GM23248 (cell line): ENCODE measurements at places on chromosomes 13 and 19. TPM values are rescaled to one million over a fixed set of nuclear protein-coding genes. Genes with fewer than 3 reads are reported as not detected.

DNA sequence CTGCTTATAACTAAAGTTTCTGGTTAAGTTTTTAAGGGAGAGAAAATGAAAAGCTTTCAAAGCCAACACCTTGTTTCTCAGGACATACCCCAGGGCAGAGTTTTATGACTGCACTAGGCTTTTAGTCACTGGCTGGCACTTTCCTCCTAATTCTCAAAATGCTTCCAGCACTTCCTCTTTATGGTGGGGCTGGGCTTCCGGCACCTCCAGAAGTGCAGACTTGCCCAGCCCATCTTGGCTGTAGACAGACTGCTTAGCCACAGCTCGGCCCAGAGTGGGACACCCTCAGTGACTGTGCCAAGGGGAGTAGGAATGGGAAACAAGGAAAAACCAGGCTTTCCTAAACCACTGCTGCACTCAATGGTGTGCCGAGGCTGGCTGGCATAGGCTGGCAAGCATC is 23.2 kb upstream of the GTF3A start:
- DNase-seq = peak; percentile 12

GRCh38 chr13:44412346-44412935 is 38.8 kb downstream of the SERP2 start:
- no peak for DNase-seq

Gene ACOD1
- total RNA-seq = not detected in 2 replicates

DNA sequence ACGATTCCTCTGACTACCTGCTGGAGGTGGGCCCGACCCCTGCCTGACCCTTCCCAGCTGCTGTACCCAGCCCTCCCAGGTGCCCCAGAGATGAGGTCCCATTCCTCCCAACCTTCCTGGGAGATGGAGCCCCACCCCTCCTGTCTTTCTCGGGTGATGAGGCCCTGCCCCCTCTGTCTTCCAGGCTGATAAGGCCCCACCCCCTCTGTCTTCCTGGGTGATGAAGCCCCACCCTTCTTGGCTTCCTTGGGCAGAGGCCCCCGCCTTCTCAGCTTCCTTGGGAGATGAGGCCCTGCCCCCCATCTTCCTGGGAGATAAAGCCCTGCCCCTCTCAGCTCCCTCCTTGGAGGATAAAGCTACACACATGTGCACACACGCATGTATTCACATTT is 47.9 kb downstream of the CERS4 start:
- no peak for DNase-seq

Gene ZNF418
- total RNA-seq = 2.6 and 2.8 TPM in 2 replicates

- DNase-seq = no peak
Observed at GRCh38 chr13:92315265-92315664, 911.3 kb upstream of the GPC6 start.

Gene ZNF460
- 49.3 and 59.9 TPM in 2 replicates for total RNA-seq

- no peak for DNase-seq
Observed at GRCh38 chr13:80881942-80882445, 541.1 kb upstream of the SPRY2 start.
